ENCODE measurements at places on chromosomes 4 and X.
A peak's percentile ranks its signal among the peaks of the same experiment; 100 is the strongest.

- no peak for DNase-seq
These were observed 50.9 kb downstream of the KIT start for GRCh38 chr4:54708339-54709279.

GRCh38 chr4:7876201-7876875, 63.3 kb downstream of the AFAP1 start:
- no peak for DNase-seq

GRCh38 chr4:625631-626161, 323 bp downstream of the PDE6B start:
- DNase-seq, result no peak

GRCh38 chr4:10182446-10183424, 66.1 kb upstream of the WDR1 start:
- DNase-seq, result no peak

- no peak for DNase-seq
These were observed 84.3 kb upstream of the WDR1 start for GRCh38 chr4:10200869-10201268.

- no peak for DNase-seq
These were observed 85.0 kb upstream of the FAT1 start for GRCh38 chr4:186808630-186809018.

GRCh38 chrX:80648023-80648422, 161.7 kb downstream of the BRWD3 start:
- DNase-seq, result no peak

DNA sequence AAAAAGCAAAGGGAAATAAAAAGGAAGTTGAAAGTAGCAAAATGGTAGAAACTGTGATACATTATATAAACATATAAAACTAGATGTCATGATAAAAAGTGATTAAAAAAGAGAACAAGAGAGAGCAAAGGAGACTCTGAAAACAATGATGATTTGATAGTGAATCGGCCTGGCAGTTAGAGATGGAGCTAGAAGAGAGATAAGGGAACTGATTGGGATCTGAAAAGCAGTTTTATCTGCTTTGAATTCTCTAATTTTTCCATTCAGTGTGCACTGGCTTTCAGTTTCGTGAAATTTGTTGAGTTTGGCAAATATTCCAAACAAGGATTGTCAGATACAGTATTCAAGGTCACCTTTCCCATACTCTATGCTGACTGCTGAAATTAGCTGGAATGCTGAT, 21.9 kb upstream of the CCSER1 start:
- no peak for DNase-seq

GRCh38 chr4:25061602-25062001, 30.9 kb upstream of the LGI2 start:
- DNase-seq, result no peak

DNA sequence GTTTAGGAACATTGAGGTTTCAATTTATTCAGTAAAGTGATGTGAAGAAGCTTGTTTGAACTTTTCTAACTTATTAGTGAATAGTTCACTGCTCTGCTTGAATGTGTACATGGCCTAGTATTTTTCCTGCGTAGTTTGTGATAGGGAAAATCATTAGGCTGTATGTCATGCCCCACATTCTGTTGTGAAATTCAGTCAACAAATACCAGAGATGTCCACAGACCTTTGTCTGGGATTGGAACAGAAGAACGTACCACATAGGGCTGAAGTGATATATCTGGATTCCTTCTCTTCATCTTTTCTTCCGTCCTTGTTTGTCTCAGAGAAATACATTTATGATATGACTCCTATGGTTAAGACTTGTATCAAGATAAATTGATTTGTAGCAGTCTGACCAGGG, 88.8 kb upstream of the PLS3 start:
- no peak for DNase-seq

GRCh38 chr4:123168812-123169211, 227.8 kb upstream of the SPRY1 start:
- DNase-seq, result no peak

GRCh38 chr4:151729731-151730559, 30.9 kb downstream of the GATB start:
- no peak for DNase-seq

- peak; percentile 60 for DNase-seq
These were observed at the start of gene STX18 for GRCh38 chr4:4541661-4542570. Gene STX18 (minus strand): TSS chr4:4542048. CDS start chr4:4541964, 84 bp downstream.
